ENCODE measurements at places on chromosomes 4 and X.

DNA sequence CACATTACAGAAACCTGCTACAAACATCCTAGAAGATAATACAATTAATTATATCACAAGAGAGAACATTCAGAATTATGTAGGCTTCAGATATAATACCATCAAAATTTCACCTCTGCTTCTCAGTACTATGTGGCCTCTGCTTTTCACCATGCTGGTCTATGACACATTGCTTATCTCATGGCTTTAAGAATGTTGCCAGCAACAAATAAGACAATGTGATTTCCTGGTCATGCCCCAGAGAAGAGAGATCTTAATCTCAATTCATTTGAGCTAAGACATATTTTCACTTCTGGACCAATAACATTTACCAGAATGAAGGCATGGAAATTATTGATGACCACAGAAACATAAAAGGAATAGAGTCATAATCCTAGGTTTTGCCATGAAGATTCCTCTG, 1233.4 kb upstream of the ADGRL3 start:
- no peak for DNase-seq

- no peak for DNase-seq
These were observed 316.7 kb downstream of the ANTXR2 start for GRCh38 chr4:79756140-79756895.

GRCh38 chr4:31390849-31391248, 670.7 kb downstream of the PCDH7 start:
- DNase-seq: no peak

- DNase-seq: no peak
These were observed 89.9 kb downstream of the SPCS3 start for GRCh38 chr4:176409627-176410026.

DNA sequence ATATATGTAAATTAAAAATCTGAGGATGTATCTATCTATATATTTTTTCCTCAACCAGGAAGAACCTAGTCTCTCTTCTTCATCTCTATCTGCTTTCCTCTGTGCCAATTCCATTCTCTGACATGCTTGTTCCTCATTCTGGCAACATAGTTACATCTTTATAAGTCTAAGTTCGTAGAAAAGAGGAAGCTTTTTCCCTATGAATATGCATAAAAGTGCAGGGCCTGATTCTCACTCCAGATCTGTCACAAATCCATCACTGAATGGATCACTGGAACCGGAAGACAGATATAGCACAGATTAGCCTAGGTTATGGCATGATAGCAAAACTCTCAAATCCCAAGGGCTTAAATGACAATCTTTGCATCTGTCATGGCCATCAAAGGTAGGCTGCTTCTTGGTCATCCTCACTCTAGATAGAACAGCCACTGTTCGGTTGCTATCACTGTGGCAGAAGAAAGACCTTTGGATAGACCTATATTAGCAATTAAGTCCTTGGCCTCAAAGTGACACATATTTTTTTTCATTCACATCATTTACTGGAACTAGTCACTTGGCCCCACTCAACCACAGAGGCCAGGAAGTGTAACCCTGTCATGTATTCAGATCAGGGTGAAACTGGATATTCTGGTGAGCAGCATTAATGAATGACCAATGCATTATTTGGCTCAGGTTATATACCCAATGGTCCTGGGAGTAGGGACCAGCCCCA, 22.2 kb downstream of the DTHD1 start:
- no peak for DNase-seq

DNA sequence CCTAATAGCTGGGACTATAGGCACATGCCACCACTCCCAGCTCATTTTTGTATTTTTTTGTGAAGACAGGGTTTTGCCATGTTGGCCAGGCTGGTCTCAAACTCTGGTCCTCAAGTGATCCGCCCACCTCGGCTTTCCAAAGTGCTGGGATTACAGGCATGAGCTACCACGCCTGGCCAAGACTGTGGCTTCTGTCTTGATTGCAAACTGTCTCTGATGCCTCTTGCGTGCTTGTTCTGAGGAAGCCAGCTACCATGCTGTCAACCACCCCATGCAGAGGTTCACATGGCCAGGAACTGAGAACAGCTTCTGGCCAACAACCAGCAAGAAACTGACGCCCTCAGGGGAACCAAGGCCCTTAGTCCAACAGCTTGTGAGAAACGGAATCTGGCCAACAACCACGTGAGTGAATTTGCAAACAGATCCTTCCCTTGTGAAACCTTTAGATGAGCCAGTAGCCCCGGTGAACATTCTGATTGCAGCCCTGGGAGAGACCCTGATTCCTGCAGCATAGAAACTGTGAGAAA, 71.2 kb downstream of the SUPT20HL2 start:
- no peak for DNase-seq

DNA sequence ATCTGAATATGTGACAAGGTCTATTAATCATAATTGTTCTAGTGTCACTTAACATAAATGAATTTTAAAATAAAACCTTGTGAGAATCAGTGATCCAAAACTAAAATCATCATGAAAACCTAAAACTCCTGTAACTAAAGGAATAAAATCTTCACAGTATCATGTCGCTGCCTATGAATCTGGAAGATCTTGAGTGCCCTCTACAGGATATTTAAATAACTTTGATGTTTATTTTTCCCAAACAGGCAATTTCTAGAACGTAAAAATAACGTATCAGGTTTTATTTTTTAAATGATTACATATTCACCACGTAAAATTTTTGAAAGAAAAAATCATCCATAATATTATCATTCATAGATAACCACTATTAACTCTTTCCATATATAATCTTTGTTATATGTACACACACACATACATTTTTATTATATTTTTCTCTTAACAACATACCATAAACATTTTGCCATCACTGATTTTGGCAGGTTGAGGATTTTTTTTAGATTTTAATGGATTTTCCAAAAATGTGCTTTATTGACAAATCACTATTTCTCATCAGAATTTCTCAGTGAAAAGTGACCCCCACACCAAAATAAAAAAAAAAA, 79.6 kb downstream of the COMMD8 start:
- DNase-seq: no peak

DNA sequence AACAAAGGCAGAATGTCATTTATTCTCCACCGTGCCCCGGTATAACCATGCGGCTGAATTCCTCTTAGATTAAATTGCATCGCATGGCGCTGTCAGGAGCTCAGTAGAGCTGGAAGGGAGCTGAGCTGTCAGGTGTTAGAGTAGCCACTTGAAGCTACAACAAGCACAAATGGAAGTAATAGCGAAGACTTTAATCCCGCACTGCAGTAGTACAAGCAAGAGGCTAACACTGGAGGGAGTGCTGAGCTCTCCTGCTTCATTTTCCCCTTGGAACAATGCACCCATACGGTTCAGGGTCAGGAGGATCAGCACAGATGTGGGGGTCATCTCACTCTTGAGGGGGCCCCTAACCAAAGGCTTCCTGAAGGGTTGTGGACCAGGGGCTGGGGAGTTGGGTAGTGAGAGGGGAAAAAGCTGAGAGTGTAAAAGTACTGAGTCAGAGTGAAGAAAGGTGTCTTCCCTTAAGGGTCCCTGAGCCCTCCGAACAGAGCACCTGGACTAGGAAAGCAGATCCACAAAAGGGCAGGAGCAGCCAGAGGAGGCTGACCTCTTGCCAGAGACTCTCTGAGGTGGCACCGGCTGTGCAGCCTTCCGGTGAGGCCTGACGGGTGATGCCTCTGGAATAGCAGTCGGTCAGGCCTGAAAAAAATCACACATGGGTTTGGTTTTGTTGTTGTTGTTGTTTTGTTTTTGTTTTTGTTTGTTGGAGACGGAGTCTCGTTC, 36.0 kb upstream of the CBR4 start:
- no peak for DNase-seq

- DNase-seq: no peak
These were observed 26.1 kb upstream of the CBLL2 start for GRCh38 chrX:22246620-22247019.

DNA sequence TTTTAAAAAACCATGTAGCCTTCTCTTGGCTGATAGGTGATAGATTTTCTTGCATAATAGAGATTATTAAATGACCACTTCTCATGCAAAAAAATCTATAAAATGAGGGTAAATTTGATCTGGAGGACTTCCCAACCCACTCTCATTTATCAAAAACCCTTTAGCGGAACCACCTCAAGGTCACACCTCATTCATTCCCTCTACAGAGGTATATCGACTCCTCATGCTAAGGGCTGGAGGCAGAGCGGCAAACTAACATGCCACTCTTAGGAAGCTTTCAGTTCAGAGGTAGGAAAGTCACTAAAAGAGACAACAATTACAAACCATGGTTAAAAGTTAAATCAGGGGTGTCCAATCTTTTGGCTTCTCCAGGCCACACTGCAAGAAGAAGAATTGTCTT, 90.0 kb downstream of the COX7B2 start:
- no peak for DNase-seq

- DNase-seq: no peak
These were observed 884.2 kb downstream of the GLUD2 start for GRCh38 chrX:121931567-121931966.
